ENCODE measurements at places on chromosomes 7 and 10.

GRCh38 chr10:83990126-83990525 is 149.2 kb upstream of the GHITM start:
- no peak for DNase-seq

DNA sequence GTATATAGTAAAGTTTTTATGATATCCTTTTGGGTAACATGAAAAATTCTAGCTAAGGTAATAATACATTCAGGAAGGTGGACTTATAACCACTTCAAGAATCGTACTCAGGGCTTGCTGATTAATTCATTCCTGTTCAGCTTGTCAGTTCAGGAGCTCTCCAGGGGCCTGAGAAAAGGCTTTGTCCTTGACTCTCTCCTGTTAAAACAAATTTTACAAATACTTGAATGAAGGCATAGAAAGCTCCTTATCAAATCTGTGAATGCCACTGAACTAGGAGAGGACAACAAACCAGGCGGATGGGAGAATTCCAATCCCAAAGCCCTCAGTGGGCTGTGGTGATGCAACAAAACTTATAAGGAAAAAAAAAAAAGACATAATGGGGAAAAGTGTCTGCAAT is 354.5 kb upstream of the ZMIZ1 start:
- DNase-seq: no peak

DNA sequence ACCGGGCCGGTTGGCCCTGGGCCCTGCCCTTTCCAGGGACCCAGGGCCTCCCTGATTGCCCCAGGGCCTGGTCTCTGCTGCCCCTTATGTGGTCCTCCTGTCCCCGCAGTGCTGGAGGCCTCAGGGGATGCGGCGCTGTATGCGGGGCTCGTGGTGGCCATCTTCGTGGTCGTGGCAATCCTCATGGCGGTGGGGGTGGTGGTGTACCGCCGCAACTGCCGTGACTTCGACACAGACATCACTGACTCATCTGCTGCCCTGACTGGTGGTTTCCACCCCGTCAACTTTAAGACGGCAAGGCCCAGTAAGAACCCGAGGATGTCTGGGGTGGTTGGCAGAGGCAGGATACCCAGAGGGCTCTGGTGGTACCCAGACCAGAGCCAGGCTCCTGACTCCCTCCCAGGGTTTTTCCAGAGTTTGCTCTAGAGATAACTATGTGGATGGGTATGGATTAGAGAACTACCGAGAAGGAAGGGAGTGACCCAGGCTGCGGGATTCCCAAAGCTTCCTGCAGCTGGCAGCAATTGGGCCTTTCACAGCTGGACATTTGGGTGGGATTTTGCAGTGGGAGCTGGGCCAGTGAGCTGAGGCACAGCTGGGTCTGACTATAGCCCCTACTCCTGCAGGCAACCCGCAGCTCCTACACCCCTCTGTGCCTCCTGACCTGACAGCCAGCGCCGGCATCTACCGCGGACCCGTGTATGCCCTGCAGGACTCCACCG is 28.1 kb upstream of the SLC29A3 start:
- DNase-seq: no peak

- DNase-seq: no peak
Measured at GRCh38 chr7:71236230-71237105, 104.5 kb downstream of the GALNT17 start.

- no peak for DNase-seq
Measured at GRCh38 chr10:79289801-79290200, 57.5 kb upstream of the PPIF start.

- DNase-seq: no peak
Measured at GRCh38 chr7:92608380-92609322, 18.5 kb upstream of the FAM133B start.

- no peak for DNase-seq
Measured at GRCh38 chr10:88074971-88075370, 211.5 kb downstream of the PTEN start.

DNA sequence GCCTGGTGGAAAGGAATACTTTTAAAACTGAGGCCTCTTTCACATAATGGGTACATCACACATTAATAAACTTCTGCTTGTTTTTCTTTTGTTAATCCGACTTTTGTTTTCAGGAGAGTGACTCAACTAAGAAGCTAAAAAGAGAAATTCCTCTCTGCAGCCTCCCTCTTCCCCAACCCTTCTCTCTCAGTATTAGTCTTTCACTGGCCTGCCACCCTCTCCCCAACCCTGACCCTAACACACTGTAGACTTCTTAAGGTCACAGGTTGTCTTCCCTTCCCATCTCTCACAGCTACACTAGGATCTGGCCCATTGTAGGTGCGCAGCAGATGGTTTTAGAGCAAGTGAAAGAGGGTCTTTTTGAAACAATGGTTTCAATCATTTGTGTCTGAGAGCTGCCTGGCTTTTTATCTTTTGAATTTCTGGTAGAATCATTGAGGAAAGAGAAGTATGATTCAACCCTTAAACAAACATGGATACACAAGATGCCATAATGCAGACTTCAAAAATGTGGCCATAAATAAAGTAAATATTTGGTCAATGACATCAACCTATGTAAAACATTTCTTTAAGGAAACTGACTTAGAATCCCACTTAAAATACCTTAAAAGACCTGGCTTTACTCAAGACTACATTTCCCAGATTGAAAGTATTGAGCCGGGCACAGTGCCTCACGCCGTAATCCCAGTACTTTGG is 17.9 kb upstream of the FFAR4 start:
- DNase-seq: no peak

GRCh38 chr10:78455811-78456210 is 422.1 kb downstream of the RPS24 start:
- no peak for DNase-seq

GRCh38 chr7:157628456-157628855 is 291.7 kb downstream of the DNAJB6 start:
- no peak for DNase-seq

DNA sequence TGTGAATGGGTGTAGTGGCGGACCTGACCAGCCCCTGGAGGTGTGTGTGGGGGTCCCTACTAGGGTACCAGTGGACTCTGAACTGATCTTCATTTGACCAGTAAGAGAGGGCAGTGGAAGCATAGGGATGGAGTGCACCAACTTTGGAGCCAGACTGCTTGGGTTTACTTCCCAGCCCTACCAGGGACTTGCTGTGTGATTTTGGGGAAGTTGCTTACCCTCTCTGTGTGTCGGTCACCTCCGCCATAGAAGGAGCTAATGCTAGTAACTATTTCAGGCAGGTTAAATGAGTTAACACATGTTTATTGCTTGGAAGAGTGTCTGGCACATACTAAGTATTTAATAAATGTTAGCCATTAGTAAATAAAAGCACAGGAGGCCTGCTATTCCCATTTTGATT is 6.6 kb downstream of the ADCYAP1R1 start:
- DNase-seq: no peak

DNA sequence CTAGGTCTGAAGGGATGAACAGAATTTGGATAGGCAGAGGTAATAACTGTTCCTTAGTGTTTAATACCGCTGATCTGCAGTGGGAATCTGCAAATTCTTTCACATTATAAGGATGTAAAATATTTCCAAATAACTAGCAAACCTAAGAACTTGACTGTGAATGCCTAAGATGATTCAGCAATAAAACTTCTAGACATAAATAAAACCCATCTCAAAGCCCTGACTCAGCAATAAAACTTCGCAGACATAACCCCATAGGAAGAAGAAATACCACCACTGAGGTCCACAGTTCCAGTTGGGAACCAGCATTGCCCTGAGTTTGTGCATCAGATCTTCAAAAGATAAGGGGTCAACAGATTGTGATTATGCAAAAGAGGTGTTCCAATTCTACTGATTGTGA is 354.2 kb downstream of the GFRA1 start:
- no peak for DNase-seq

DNA sequence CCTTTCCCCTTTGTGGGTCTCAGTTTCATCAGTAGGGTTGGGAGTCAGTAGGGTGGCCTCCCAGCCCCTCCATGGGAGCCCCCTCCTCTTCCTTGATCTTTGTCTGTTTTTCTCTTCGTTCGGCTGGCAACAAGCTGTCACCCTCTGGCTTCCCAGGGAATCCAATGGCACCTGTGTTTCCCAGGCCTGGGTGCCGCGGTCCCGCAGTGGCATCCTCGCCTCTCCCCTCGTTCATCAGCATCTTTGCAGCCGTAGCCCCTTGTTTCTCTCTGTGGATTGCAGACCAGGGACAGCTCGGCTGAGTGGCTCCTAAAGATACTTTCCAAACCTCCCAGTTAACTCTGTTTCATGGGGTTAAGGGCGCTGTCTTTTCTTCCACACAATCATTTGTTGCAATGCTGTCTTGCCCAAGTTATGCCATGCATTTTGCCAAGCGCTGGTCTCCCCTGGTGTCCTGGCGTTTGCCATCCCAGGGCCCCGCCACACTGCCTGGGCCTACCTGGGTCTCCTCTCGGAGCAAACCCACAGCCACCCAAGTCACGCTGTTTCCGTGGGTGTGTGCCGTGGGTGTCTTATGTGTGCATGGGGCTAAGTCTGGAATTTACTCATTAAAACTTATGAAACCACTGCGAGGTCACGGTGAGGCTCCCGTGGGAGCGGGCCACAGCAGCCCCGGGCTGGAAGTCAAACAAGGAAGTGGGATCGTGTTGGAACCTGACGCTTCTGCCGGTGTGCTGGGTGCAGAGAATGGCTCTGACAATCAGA is 189.4 kb upstream of the SHH start:
- DNase-seq: no peak

DNA sequence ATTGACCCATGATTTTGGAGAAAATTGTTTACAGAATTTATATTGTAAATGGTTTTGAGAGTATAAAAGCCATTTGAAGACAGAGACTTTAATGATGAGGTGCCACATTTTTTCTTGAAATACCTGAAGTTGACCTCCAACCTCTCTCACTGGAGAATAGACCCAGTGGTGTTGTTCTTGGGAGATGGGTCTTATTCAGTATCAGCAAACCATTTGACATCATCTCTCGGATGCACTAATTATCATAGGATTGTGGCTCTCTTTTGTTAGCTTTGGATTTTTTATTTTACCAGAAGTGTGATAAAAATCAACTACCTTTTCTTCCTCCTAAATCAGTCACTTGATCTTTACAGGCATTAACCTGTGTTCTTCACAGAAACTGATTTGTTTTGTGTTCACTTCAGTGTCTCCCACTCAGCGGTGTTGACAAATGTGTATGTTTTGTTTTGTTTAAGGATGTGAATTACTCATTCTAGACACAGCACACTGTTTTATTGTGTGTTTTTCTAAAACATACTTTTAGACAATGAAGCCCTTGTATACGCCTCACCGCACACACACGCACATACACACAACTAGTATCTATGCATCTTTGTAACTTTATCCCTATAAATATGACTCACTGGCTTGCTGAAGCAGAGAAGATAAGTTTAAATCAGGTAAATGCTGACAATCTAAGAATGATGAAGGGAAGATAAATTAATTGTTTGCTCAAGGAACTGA is 455.6 kb downstream of the INHBA start:
- no peak for DNase-seq

GRCh38 chr10:78215645-78216044 is 182.0 kb downstream of the RPS24 start:
- DNase-seq: no peak

GRCh38 chr7:74230446-74231231 is 20.8 kb downstream of the LAT2 start:
- DNase-seq: no peak

DNA sequence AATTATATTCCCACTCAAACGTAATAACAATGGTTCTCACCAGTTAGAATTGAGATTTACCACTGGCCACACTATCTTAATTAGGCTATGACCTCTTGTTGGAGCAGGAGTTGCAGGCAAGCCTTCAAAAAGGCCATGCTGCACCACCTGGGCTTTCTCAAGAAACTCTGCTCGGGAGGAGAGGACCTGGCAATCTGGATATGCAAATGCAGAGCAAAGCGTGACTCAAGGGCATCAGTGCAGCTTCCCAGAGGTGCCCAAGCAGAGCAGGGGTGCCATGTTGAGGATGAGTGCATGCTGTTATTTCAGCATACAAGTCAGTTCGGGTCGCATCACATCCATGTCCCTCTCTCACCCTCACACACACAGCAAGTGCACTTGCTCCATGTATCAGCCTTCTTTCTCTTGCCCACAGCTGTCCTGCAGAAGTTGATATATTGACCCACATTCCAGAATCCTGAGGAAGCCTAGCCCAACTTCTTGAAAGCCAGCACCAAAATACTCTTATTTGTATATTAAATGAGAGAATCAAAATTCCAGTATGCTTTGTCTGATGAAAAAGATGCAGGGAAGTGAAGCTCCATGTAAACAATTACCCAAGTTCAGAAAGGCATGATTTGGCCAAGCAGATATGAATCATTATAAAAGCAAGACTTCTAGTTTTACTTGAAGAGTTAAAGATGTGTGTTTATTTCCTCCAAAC is 55.7 kb upstream of the IL6 start:
- DNase-seq: no peak

GRCh38 chr7:2950578-2950977 is 93.1 kb downstream of the CARD11 start:
- DNase-seq: no peak

GRCh38 chr7:103343758-103344452 is 662 bp downstream of the DNAJC2 start:
- no peak for DNase-seq

DNA sequence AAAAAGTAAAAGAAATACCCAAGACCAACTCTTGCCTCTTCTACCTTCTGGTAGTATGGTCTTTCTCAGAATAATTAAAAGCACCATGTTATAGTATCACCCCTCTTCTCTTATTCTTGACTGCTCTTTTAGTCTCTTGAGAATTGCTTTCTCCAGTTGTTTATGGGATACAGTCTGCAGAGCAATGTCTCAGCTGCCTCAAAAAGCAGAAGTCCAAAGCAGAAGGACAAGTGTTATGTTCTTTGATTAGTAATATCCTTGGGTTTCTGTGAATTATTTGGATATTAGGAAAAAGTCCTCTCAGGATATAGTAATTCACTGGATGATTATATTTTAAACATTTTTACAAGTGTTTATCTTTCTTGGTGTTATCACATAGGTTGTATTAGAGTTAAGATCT is 7.4 kb downstream of the TAS2R41 start:
- no peak for DNase-seq

GRCh38 chr7:77606562-77606961 is 69.5 kb downstream of the PTPN12 start:
- no peak for DNase-seq

DNA sequence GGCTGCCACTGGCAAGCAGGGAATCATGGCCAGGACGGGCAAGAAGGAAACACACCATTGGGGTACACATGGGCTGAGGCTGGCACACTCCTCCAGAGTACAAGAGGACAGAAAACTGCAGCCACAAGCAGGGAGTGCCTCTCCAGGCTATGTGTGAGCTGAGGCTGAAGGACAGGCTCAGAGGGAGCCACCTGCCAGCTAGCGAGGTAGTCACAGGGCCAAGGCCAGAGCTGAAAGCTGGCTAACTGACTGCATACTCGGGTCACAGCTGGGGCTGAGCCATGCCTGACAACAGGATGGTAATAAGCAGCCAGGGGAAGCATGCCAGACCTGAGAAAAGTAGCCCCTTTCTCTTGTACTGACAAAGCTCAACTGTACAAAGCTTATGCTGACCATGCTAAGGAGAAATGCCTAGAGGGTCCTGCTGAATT is 52.0 kb downstream of the KIF5B start:
- DNase-seq: no peak

- no peak for DNase-seq
Measured at GRCh38 chr7:107643938-107644308, 16.7 kb upstream of the SLC26A4 start.

GRCh38 chr7:83072576-83073517 is 89.8 kb downstream of the PCLO start:
- DNase-seq: no peak
